Glutamatergic neuron (in vitro differentiated cells): ENCODE measurements at places on chromosomes 2 and 18. TPM values are rescaled to one million over a fixed set of nuclear protein-coding genes. Genes with fewer than 3 reads are reported as not detected.

Gene HMSD
- not detected for total RNA-seq

Gene MC5R
- total RNA-seq, result not detected

Gene ELP2
- total RNA-seq, result 96.2 TPM

Gene NOSTRIN
- not detected for total RNA-seq

Gene KRTCAP3
- total RNA-seq, result 4.2 TPM

Gene OXER1
- not detected for total RNA-seq

Gene COPS9
- 121 TPM for total RNA-seq
